Memory B cell (primary cell): ENCODE measurements at places on chromosomes 6 and 20.

- DNase-seq = no peak
Measured at GRCh38 chr6:16397623-16398022, 159.2 kb downstream of the GMPR start.

GRCh38 chr20:63543733-63544132 is 3.8 kb downstream of the SRMS start:
- no peak for DNase-seq

DNA sequence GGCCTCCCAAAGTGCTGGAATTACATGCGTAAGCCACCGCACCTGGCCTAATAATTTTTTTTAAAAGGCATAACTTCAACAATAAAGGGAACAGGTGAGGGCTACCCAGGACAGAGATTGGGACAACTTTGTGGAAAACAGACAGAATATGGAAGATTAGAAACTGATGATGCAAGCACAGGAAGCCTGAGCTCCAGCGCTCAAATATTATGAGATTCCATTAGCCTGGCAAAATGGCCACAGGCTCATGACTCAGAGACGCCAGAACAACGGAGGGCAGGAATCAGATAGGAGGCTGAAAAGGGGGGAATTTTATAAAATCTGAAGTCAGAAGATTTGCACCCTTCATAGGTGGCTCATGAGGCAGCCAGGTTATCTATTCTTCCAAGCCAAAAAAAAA is 103.1 kb upstream of the MRPS10 start:
- DNase-seq = no peak

GRCh38 chr6:43670623-43670986 is 17.0 kb downstream of the MRPS18A start:
- DNase-seq = no peak

- DNase-seq = no peak
Measured at GRCh38 chr20:20864351-20865096, 152.1 kb upstream of the RALGAPA2 start.

GRCh38 chr6:26056583-26057350 is 30.5 kb upstream of the HFE start:
- DNase-seq = peak; percentile 14

DNA sequence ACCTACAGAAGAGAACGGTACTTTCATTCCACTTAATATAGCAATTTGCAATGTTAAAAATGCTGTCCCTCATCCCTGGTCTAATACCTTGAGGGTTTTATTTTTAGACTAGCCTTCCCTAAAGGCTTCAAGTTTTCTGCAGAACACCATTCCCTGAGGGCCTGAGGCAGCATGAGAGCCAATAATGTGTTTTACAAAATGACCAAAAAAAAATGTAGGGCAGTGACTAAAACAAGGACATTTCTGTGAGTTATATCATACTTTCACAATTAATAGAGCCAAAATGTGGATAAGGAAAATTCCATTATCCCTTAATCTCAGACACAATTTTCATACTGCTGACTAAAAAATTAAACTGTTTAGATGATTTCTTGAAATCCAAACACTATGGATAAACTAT is 22.7 kb downstream of the GPR63 start:
- no peak for DNase-seq

GRCh38 chr20:56431471-56431870 is 19.4 kb downstream of the CASS4 start:
- no peak for DNase-seq

DNA sequence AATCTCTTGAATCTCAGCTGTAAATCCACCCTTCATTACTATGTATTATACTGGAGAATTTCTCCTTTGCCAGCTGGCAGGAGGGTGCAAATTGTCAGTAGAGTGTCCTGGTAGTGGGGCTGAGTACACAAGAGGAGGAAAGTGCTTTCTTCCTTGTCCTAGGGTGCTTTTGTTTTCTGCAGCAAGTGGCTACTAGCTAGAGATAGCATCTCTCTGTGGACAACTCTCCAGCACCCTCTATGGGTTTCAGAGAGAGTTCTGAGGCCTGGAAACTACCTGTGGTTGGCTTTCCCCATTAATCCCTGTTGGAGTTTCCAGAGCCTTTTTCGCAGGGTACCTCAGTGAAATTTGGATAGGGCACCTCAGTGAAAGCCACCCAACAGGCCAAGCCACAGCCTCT is 422.5 kb upstream of the RGS17 start:
- no peak for DNase-seq

GRCh38 chr6:165082636-165083035 is 226.8 kb downstream of the C6orf118 start:
- DNase-seq = no peak

GRCh38 chr6:142222022-142222421 is 75.0 kb downstream of the VTA1 start:
- no peak for DNase-seq

DNA sequence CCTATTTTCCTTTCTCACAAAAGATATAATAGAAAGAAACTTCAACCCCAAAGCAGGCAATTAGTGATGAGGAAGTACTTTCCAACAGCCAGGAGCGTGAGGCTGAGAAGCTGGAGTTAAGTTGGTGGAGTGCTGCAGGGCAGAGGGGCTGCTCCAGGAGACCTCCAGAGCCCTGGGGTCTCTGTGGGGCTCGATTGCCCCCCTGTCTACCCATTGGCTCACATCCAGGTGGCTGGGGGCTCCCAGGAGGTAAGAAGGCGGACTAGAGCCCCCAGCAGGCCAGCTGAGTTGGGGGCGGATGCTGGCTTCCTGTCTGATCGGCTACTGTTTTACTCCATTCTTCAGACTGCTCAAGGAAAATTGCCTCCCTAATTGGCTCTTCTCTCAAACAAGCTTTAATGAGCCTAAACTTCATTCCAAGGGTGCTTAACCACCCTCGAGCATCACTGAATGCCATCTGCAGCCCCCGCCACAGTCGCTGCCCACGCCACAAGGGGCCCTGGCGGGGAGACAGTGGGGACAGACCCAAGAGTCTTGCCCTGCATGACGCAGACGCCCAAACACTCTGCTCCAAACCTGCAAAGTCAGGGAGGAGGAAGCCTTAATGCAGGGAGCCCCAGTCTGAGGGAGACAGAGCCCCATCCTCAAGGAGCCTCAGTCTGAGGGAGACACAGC is 78.6 kb downstream of the MDGA1 start:
- DNase-seq = no peak
